ENCODE measurements at places on chromosomes 4 and X.

GRCh38 chrX:152897222-152898131 lies at the start of gene ZNF185:
TSS of gene ZNF185 (plus strand) at chrX:152898067. CDS start at chrX:152914490, 16,423 bp downstream.
- DNase-seq, result no peak

DNA sequence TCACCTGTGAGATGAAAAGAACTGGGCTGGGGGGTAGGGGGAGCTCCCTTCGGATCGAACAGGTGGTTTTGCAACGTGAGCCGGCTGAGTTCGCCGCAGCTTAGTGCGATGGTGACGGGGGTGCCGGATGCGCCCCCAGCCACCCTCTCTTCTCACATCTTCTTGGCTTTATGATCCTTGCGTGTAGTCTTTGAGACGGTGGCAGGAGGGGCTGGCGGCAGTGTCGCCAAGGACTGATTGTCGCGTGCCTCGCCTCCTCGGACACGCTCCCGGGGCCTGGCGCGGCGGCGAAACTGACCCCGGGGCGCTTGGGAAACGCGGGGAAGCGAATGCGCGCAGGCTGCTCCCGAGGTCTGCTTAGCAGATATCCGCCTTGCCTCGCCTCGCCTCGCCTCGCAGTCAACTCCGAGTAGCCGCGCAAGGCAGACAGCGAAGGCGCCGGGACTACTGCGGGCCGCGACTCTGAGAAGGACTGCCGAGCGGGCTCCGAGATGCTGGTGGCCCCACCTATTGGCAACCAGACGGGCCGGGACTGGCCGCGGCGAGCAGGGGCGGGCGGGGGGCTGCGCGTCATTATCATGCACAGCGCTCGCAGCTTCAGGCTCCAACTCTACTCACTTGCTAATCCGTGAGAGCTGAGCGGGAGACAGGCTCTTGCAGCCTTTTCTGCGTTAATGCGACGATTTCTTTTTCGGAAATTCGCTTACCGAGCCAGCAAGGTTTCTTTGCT lies 1.5 kb downstream of the GRID2 start:
- peak; percentile 61 for DNase-seq

DNA sequence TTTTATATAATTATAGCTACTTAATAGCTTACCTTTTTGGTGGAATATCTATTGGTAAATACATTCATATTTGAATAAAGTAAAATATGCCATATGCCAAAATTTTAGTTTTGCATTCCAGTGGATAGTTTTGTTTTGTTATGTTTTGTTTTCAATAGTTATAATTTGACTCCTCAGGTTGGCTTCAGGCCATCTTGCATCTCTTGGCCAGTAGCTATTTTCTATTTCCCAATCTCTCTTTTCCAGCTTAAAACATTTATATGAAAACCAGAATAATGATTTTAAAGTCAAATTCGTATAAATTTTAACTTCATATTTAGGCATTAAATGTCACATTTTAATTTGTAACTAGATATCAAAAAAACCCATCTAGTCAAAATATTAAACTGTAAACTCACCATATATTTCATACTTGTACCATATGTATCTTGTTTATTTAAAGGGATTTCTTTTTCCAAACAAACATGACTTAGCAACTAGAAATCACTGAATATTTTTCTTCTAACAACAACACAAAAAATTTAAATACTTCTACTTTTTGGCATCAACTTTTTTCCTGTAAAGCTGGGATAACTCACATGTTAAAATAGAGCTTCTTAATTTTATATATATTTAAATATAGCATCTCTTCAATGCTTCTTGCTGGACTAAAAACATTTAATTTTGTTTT lies 1209.6 kb downstream of the PCDH7 start:
- DNase-seq, result no peak

GRCh38 chrX:86845101-86845500 lies 672.5 kb upstream of the KLHL4 start:
- DNase-seq, result no peak

DNA sequence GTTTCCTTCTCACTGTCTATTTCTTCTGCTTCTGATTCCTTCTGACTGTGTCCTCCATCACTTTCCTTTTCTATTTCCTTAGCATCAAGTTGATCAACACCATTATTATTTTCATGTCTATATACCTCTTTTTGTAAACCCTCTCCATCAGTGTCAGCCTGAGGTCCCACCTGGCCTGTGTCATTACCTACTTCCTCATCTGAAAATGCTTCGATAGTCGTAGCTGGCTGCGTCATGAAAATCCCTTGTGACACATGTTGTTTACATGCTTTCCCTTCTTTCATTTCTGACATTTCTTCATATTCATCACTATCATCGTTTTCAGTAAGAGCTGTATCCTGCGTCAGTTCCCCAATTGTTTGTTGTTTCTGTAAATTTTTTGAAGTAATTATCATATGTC lies 39.6 kb downstream of the RPGR start:
- no peak for DNase-seq

DNA sequence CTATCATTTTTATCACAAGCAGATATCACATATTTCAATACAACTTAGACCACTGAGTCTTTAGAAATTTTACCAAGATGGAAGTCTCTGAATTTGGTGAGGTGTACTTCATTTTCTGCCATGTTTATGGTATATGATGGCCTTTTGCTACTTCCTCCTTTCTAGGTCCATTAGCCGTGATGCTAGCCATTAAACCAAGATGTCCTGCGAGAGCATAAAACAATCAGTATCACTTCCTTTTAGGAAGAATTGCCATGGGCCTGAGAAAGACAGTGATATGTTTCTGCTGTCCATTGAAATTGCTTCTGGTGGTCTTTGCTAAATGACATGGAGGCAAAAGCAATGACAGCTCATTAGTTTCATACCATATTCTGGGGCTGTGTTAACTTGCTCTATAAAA lies 1851.7 kb upstream of the IGFBP7 start:
- no peak for DNase-seq

DNA sequence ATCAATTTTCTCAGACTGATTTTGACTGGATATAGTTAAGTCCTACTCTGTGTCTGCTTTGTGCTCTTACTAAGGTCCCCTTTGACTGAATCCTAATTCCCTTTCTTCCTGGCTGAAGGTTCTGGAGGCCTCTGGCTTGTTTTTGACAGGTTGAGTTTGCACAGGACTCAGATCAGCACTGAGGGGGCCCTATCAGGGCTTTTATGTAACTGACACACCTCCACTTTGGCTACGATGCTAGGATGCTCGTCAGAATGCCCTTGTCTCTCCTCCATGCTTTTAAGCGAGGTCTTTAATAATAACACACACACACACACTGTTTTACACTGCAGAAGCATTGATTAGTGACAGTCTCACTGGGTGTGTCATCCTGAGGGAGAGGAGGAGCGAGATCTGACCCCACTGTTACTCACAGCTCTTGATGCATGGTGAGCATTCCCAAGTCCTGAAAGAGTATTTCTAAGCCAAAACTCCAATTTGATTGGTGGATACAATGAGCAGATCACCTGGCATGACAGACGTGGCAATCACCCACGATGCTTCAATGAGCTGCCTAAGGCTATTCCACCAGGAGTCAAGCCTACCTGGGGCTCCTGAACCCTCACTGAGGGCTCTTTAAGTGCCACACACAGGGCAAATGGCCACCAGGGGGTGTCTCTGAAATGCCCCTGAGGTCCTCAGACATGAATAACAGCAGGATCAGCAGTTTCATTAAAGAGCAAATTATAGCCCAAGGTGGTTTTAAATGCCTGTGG lies 130.4 kb upstream of the CPEB2 start:
- no peak for DNase-seq

DNA sequence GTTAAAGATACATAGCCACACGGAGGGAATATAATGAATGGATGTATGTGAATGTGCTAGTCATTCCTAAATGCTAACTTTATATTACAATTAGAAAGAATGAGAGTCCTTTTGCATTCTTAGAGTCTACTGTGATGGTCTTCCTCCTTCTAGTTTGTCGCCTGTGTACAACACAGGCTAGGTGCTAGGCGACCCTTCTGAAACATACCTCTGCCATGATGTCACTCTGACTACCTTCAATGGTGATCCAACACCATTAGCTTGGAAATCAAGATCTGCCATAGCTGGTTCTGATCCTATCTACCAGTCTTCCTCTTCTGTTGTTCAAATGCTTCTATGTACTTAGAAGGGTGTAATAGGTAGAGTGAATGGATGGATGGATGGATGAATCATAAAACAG lies 151.2 kb downstream of the MGST2 start:
- no peak for DNase-seq

DNA sequence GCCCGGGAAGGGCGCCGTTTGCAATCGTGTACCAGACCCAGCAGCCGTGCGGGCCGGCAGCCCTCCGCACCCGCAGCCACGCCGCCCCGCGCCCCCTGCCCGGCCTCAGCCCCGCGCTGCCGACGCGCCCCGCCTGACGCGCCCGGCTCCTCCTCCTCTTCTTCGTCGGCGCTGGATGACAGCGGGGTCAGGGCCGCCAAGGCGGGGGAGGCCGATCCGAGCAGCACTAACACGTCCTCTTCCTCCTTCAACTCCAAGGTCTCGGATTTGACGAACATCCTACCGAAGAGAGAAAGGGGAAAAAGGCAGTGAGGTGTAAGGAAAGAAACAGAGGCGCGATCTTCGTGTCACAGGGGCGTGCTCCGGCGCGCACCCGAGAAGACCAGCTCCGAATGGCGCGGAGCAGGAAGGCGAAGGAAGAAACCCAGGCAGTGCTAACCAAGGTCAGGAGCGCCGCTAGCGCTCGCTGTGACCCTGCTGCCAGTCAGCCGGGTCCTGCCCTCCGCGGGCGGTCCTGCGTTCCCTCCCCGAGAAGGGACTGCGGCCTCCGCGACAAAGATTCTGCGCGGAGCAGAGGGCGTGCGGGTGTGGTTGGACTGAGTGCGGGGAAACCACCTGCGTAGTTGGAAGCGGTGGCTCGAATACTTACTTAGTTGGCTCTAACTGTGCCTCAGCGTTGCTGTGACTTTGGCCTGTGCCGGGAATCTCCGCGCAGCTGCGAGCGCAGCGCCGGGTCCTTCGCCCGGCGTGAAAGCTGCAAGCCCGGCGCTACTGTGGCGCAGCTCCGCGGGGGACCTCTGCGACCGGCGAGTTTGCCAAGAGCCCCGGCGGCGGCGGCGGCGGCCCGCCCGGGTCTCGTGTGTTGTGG lies 548 bp downstream of the NEUROG2 start:
- DNase-seq, result no peak

DNA sequence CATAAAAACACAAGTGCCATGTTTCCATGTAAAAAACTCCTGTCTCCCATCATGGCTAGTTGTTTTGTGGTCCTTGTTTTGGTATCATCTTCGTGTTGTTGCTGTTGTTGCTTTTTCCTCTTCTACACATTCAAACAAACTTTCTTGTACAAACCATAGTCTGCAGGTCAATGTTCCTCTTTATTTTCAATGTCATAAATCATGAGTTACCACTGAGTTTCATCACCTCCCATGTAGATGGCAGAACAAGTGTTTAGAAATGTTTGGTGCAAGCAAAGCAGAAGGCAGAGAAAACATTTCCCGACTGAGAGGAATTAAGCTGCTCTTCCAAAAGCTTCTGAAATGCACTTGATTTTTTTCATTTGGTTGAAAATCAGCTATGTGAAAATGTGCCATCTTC lies 166.0 kb downstream of the ANTXR2 start:
- DNase-seq, result no peak

GRCh38 chr4:85732124-85732523 lies 257.2 kb downstream of the ARHGAP24 start:
- peak; percentile 41 for DNase-seq

GRCh38 chr4:158544141-158544540 lies 22.5 kb downstream of the RXFP1 start:
- no peak for DNase-seq

- DNase-seq, result no peak
Observed at GRCh38 chr4:165844161-165844560, 28.9 kb upstream of the TLL1 start.

DNA sequence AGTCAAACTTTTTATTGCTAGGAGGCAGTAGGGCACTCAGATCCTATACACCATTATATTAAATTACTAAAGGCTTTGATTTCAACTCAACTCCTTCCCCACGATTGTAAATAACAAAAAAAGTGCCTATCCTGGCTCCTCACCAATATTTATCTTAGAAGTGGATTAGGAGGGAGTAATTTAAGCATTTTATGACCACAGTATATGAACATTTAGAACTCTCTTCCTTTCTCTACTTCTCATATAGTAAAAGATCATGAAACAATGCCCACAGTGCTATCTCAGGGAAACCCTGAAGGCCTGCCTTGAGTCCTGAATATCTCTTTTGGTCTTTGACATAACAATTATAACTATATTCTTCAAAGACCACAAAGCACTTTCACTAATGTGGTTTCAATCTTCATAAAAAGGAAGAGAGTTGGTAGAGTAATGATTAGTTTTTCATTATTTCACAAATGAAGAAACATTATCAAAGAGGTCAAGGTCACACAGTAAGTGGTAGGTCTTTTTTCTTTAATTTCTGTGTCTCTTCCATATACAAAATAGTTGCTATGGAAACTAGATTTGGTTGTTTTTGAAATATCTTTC lies 29.1 kb upstream of the ADH1C start:
- no peak for DNase-seq

DNA sequence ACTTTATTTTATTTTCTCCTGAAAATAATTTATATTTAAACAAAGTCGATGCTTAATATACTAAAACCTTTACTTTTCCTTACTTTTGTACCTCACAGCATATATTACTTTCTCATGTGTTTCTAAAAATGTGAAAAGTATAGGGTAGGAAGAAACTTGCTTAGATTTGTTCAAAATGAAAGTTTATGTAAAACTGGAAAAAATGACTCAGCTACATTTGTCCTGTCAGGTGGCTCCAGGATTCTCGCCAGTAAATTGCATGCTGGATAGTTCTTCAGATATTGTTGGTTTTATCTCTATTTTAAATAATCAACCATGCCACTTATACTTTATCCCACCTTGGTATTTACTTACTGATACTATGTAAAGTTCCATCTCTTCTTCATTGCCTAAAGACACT lies 159.2 kb upstream of the NDST4 start:
- DNase-seq, result no peak

DNA sequence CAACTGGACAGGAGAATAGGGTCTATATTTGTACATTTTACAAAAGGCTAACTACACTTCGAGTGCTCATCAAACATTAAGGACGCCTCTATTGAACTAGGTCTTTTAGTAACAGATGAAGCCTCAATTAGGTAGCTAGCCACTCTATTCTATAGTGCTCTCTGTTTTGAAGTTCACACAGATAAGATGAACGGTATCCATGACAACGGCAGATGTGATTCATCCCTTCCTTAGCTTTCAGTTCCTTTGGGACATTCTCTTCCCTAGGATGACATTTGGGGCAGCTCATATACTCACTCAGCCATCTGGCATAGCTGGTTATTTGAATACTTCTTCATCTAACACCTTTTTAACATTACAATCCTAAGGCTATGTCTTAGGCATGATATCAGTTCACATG lies 62.4 kb upstream of the WDFY3 start:
- DNase-seq, result peak; percentile 75

- DNase-seq, result no peak
Observed at GRCh38 chrX:40074080-40074958, 23.4 kb downstream of the BCOR start.

All from DMS 273 treated with DMSO at 0.1 percent for 48 hours (cell line).